ENCODE measurements at places on chromosomes 1 and 21. TPM values are rescaled to one million over a fixed set of nuclear protein-coding genes. Genes with fewer than 3 reads are reported as not detected.

The TATDN3 gene
- polyA plus RNA-seq: 6.8 TPM

The GJB3 gene
- polyA plus RNA-seq: 55.6 TPM

The NES gene
- 2.4 TPM for polyA plus RNA-seq

The ZNF436 gene
- 9.6 TPM for polyA plus RNA-seq

The NOS1AP gene
- polyA plus RNA-seq: 0.53 TPM

The CD84 gene
- polyA plus RNA-seq: 0.29 TPM

The RPS8 gene
- polyA plus RNA-seq: 2,523 TPM

The SPATC1L gene
- polyA plus RNA-seq: 5.2 TPM

The CFHR4 gene
- not detected for polyA plus RNA-seq

The DDR2 gene
- 2.8 TPM for polyA plus RNA-seq

The PADI2 gene
- polyA plus RNA-seq: 0.58 TPM

The CRYZ gene
- polyA plus RNA-seq: 28.3 TPM

The RIMS3 gene
- polyA plus RNA-seq: 0.56 TPM

The F3 gene
- polyA plus RNA-seq: 28.7 TPM

The ESPN gene
- polyA plus RNA-seq: 46.5 TPM

The TMOD4 gene
- polyA plus RNA-seq: 0.14 TPM

The LDLRAD1 gene
- 0.35 TPM for polyA plus RNA-seq

The PLEKHN1 gene
- 35.6 TPM for polyA plus RNA-seq

The SPRR1B gene
- polyA plus RNA-seq: 2,781 TPM
